Activated naive CD8-positive, alpha-beta T cell treated with anti-CD3 and anti-CD28 coated beads for 36 hours (primary cell): ENCODE measurements at places on chromosomes 1 and 21. TPM values are rescaled to one million over a fixed set of nuclear protein-coding genes. Genes with fewer than 3 reads are reported as not detected.
A peak's percentile ranks its signal among the peaks of the same experiment; 100 is the strongest.

Gene COP1
- total RNA-seq = 37.0 TPM

Gene CCDC181
- 0.52 TPM for total RNA-seq

DNA sequence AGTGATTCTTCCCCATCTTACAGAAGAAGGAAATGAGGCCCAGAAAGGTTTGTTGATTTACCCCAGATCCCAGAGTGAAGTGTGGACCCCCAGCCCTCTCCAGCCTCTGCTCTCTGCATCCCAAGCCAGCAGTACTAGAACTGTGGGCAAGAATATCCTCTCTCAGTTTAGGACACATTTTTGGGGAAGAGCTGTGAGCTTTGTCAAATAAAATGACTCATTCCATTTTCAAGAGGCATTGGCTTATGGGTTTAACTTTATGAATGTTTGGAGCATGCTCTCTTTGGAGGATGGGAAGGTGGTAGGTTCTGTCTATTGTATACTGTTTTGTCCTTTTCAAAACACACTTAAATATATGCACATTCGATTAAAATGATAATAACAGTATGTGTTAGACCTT lies 70.6 kb upstream of the CNTN2 start:
- H3K27me3 ChIP-seq = peaks cover 23% of the 10 kb centered on the region
- no peak for DNase-seq
- H3K4me3 ChIP-seq = no peak overlapping the region

- H3K4me1 ChIP-seq = peaks cover 22% of the 10 kb centered on the region
- H3K36me3 ChIP-seq = peaks cover 8% of the 10 kb centered on the region
- peak within 1 kb of the TSS; percentile 99 for H3K27ac ChIP-seq
These were observed at the start of gene TNFRSF14 for GRCh38 chr1:2556277-2556677. TSS of gene TNFRSF14 (plus strand) at chr1:2556371. CDS start at chr1:2556665, 294 bp downstream.

DNA sequence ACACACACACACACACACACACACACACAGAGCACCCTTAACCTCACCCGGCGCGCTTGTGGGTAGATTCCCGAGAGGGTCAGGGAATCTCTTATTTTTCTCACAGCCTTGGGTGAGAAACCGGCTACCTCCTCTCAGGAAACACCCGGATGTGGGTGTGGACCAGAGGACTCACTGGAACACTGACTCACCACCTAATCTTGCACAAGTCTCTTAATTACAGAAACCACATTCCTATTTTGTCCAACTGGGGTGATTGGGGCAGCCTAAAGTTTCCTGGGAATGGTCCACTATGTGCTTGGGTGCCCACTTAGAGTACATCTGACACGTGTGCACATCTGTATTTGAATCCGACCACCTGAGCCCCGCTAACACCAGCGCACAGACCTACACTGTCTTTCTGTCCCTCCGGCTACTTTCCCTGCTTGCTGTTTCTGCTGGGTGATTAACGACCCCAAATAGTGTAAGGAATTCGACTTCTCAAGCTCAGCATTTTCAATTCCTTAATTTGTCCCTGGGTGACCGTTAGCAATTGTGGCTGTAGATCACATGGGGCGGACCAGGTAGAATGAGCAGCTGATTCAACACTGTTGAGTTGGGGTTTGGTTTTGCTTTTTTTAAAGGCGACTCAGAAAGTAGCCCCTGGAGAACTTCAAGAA lies 14.0 kb upstream of the TBX15 start:
- no peak overlapping the region for H3K27ac ChIP-seq
- H3K4me3 ChIP-seq = no peak overlapping the region
- DNase-seq = no peak
- peaks cover 12% of the 10 kb centered on the region for H3K4me1 ChIP-seq
- peaks cover 10% of the 10 kb centered on the region for H3K36me3 ChIP-seq

DNA sequence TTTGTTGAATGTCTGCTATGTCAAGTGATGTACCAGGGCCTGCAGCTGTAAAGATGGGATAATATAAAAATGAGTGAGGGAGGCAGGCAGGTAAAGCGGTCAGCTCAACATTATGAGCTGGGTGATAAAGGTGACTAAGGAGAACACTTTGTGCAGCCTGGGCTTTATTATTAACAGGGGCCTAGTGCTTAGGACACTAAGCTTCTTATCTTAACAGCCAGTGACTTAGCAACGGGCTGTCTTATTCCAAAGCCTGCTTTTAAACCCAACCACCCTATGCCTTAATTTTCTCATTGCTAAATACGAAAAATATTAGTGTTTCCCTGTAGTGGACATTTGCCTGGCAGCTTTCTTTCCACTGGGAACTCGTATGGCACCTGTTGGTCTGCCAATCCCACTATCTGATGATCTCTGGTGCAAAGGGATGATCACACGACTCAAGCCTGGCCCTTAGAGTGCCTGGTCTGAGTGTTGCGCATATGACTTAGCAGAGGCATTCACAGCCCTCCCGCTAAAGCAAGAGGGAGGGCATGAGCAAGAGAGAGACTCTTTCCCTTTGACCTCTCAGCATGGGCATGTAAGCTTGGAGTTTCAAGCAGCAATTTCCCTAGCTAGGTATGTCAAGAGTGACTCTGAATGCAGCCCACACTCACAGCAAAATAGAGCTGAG lies 98.6 kb upstream of the PAPPA2 start:
- no peak overlapping the region for H3K27ac ChIP-seq
- H3K36me3 ChIP-seq = no peaks in the 10 kb centered on the region
- no peaks in the 10 kb centered on the region for H3K27me3 ChIP-seq
- DNase-seq = no peak
- H3K4me3 ChIP-seq = no peak overlapping the region

DNA sequence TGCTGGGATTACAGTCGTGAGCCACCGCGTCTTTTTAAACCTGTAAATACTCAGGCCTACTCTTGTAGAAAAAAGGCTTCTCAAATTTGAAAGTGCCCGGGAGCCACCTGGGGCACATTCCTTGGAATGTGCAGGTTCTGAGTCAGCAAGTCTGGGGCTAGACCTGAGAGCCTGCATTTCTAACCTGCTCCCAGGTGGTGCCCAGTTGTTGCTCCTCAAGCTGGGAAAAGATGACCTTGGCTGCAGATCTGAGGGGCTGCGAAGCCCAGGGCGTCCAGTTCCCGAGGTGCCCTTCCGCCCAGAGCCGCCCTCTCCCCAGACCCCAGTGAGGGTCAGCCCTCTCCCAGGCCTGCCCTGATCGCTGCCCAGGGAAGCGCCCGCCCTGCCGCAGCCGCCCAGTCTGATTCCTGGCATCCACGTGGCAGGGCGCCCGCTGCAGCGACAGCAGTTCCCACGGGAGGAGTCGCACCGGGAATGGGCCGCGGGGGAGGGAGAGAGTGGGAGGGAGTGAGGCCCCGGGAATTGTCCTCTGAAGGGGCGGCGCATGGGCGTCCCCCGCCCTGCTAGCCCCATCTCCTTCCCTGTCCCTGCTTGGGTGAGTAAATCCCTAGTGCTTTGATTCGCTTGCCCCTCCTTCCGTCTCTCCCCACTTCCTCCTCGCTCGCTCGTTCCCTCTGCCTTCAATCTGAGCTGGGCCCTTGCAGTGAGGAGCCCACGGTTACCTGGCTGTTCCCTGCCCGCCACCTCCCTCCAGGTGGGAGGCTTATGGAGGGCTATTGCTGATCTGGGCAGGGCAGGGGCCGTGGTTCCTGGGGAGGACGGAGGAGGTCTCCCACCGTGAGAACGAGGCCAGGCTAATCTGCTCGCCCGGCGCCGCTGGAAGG lies 18.8 kb upstream of the TENT5B start:
- no peaks in the 10 kb centered on the region for H3K36me3 ChIP-seq
- DNase-seq = no peak
- H3K4me1 ChIP-seq = peaks cover 3% of the 10 kb centered on the region
